GM03348 (cell line): ENCODE measurements at places on chromosomes 6 and 20.
A peak's percentile ranks its signal among the peaks of the same experiment; 100 is the strongest.

DNA sequence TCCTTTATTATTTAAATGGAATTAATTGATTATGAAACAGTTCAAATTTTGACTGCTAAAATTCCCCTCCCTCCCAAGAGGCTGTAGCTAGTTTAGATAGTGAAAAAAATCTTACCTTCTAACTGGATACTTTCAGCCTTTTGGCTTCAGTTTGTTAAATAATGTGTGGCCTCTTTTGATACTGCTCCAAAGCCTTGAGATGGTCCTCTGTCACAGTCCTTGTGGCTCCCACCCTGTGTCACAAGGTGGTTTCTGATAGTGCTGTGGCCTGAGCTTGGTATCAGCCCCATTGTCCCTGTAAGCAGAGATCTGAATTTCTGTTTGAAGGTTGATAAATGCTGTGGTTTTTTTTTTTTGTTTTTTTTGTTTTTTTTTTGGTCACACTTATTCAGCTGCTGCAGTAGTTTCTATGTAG is 20.8 kb downstream of the PANK2 start:
- DNase-seq = no peak

- no peak for DNase-seq
Observed at GRCh38 chr20:3731944-3732326, 550 bp upstream of the HSPA12B start.

- no peak for DNase-seq
Observed at GRCh38 chr6:142771162-142771561, 173.8 kb downstream of the HIVEP2 start.

DNA sequence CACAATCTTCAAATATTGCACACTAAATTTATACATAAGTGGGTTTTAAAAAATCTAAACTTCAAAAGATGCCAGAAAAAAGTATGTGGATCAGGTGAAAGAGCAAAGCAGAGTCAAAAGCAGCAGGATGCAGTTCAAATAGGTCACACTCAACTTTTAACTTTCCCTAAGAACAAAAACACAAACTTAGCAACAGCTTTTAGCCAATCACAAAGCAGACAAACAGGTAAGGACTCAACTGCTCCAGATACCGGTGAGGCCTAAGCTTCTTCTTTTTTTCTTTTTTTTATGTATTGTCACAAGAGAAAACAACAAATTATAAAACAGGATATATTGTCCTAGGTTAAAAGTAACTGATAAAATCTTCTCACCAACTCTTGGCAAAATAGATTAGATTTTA is 74.7 kb downstream of the SESN1 start:
- no peak for DNase-seq

DNA sequence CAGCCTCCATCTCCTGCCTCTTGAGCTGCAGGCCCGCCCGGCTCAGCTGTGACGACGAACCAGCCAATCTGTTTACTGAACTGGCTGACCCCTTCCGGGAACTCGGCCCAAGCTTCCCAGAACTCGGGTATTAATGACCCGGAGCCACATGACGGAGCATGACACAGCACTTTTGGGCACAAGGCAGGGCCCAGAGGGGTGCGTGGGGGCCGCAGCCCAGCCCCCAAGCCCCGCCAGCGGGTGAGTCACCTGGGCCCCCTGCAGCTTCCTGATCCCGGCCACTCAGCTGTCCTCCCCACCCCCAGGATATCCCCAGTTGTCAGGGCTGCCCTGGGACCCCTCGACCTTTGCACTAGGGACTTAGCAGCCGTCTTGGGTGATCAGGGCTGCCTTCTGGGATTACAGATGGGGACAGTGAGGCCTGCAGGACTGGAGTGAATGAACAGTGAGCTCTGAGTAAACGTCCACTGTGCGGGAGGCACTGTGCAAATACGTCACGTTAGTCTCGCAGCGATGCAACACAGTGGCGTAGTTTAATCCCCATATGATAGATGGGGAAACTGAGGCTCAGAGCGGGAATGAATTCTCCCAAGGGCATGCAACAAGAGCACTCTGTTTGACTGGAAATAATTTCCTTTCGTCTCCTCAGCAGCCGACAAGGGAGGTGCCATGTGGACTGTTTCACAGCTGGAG is 102.1 kb downstream of the CEBPB start:
- DNase-seq = peak; percentile 90

DNA sequence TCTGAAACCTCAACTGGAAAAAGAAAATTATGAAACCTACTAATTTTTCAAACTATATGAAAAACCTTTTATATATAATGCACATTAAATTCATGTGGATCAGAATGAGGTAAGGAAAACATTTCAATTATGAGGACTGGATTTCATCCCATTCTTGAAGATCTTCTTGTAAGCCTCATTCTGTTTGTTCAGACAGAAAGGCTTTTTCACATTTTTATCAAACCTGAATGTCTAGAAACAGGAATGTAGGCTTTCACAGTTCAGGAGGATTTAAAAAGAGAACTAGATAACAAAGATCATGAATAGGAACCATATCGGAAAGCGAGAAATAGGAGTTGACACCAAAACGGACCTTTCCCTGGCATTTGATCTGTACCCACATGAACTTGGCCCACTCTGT is 192.5 kb upstream of the KCNK16 start:
- DNase-seq = no peak

DNA sequence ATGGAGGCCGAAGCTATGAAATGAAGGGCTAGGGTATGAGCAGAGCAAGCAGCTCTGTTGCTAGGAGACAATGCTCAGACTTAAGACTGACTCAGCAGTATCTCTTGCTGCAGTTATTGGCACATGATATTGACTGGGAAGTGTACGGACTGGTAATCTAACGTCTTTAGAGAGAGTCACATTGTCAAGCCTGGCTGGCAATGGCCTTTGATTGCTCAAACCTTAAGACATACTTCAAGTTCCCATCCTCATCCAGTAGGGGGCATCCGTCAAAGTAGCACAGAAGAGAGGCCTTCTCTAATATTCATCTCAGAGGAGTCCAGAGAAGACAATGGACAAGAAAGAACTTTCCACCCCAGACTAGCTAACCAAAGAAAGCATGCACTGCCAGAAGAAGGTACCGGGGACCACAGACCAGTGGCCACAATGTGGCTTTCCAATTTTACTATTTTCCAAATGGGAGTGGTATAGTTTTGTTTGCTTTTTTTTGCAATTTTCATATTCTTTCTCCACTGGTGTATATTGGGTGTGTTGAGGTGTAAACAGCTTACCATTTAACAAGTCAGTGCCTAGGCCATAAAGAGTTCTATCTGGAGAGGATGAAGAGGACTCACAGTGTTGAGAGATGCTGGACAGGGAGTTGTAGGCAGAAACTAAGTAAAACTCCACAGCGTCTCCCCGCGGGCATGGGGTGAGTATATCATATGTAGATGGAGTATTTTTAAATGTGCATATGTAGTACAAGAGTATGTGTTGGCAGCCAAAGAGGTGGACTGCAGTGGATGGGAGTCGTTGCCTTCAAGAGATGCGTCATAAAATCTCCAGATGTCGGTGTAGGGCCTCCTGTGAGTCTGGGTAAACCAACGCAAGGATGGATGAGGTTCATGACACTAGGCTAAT is 36.7 kb downstream of the LRFN2 start:
- peak; percentile 80 for DNase-seq

DNA sequence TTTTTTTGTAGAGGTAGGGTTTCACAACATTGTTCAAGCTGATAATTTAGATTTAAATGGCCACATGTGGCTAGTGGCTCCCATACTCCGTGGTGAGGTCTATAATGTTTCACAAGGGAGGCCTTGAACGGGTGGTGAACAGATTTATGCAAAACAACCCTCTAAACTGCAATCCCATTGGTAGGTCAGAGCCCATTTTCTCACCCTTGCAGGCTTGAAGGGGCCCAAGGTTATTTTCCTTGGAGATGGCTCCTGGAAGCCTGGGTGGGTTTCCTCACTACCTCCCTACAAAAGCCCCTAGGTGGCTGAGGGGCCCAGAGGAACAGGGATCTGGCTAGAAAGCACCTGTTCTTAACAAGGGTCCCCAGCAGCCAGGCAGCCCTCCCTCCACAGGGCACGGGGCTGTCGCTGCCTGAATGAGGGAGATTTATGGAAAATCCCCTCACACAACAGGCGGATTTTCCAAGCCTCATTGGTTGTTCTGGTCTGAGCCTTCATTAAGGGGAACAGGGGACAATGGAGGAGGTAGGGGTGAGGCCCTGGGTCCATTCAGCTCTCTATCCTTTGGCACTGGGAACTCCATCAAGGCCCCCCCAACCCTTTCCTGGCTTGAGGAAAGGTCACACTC is 64.6 kb downstream of the VEGFA start:
- no peak for DNase-seq

DNA sequence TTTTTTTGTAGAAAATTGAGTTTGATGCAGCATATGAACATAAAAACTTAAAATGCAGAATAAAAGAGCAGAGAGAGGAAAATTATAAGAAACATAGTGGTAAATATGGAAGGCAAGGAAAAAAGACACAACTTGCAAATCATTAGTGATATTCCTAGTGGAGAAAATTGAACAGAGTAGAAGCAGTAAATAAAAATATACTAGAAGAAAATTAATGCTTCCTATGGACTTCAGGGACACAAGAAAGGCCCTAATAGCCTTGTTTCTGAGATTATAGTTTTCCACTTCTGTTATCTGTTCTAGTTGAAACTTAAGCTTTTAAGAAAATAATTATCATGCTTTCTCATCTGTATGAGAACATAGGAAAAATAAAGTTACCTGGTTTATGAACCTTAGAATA is 25.6 kb upstream of the ADIG start:
- DNase-seq = no peak

GRCh38 chr6:169931261-169931660 is 179.8 kb downstream of the ERMARD start:
- DNase-seq = no peak

DNA sequence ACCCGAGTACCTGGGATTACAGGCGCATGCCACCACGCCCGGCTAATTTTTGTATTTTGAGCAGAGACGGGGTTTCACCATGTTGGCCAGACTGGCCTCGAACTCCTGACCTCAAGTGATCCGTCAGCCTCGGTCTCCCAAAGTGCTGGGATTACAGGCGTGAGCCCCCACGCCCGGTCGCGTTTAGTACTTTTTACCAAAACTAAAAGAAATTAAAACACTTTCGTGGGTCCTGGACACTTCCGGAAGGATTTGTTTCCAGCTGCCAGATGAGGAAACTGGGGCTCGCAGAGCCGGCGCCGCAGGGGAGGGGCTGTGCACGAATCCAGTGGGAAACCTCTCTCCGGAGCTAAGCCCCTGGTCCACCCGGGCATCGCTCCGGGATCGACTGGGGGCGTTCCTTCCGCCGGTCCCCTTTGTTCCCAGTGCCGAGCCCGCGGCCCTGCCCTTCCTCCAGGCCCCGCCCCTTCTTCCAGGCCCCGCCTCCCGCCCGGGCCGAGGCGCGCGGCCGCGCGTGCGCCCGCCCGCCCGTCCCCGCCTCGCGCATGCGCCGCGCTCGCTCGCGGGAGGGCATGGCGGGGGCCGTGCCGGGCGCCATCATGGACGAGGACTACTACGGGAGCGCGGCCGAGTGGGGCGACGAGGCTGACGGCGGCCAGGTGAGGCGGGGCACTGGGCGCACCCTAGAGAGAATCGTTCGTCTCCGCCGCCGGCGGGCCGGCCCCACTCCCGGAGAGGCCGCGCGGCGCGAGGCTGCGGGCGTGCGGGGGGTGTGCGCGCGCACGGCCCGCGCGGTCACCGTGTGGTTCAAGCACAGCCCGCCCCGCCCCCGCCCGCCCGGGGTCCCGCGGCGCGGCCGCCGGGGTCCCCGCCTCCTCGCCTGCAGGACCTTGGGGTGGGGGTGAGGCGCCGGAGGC is at the start of gene NELFCD:
Gene NELFCD, plus strand, starts transcription at position 546 of the 917 bp plus-strand sequence. Its CDS starts 54 bp downstream, at position 600.
- DNase-seq = peak; percentile 100

DNA sequence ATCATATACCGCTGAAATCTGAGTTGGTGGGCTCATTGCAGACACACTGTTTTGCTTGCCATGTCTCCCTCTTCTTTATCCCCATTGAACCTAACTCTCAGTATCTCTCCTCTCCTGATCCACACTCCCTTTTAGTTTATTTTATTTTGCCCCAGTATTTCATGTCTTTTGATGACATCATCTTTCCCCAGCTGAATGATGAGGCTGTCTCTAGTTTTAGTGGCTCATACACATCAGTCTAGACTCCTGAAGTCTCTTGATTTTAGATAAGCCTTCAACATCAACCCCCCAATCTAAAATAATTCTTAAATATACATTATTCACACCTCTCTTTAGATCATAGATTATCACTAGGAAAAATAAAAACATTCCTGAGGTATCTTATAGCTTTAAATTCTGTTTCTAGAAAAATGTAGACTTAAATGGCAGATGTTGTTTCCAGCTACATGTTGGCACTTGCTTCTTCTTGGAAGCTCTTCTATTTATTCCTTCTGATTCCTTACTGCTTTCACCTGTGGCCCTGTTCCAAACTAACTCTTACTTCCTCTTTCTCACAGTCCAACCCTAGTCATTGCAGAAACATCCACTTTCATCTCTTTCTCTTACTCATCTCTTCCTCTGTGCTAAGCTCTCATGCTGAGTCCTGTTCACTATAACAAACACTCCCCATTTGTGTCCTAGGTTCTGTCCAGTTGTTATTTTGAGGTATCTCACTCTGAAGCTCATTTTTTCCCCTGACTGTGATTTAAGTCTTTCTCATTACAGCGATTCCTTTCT is 191.9 kb upstream of the SLC35B3 start:
- DNase-seq = no peak

- DNase-seq = no peak
Observed at GRCh38 chr6:144595266-144595665, 310.1 kb downstream of the UTRN start.

DNA sequence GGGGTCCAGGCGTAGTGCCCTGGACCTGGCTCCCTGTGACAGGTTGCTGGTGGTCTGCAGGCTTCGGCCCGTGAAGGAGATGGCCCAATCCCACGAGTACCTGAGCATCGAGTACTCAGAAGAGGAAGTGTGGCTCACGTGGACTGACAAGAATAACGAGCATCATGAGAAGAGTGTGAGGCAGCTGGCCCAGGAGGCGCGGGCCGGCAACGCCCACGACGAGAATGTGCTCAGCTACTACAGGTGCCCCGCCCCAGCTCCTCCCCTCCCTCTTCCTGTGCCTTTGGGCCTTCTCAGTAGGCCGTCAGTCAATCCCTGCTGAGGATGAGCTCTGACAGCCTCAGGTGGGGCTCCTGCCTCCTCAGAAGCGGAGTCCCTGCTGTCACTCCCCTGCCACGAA is 42.6 kb downstream of the UQCC2 start:
- DNase-seq = no peak

DNA sequence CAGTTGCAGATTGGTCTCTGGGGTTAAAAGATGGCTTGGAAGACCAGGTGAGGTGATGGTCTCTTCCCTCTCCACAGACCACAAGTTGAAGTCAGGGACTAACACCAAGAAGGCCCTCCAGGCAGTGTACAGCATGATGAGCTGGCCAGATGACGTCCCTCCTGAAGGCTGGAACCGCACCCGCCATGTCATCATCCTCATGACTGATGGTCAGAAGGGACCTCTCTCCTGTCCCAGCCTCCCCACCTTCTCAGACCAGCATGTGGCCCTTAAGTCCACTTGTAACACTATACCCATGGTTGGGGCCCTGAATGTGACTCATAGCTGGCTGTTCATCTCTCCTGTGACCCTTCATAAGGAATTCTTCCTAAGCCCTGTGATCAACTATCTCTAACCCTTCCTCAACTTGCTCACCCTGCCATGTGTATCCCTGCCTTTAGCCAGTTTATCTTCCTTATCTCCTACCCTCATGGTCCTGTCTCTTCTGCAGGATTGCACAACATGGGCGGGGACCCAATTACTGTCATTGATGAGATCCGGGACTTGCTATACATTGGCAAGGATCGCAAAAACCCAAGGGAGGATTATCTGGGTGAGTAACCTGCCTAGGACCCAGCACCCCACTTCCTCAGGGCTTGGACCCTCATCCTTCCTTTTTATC is 3.0 kb downstream of the CFB start:
- no peak for DNase-seq
